Cardiac fibroblast (primary cell): ENCODE measurements at places on chromosomes 1 and 21.

DNA sequence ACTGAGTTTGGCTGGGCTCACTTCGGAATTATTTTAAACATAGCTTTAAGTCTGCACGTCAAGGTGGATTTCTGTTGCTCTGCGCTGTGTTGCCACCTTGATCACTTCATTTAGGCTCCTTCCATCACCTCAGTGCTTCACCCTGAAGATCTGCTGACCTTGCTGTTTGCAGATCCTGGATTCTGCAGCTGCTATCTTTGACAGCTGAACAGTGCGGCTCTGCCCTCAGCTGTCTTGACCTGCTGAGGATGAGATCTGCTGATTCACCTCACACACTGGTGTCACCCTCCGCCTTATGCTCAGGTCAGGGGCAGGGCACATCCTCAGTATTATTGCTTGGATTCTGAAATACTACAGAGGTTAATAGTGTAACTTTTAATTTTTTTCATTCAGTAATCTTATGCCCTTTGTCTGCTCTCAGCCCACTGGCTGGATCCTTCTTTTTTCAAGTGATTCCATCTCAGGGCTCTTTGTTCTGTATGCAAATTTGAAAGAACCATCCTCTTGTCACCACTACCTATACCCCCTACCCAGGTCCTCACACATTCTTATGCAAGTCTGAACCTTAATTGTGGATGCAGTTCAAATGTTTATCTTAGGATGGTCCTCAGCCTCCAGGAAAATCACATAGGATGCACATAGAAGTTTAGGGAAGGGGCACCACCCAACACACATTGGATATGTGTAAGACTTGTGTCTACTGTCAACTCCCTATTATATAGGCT is 364.0 kb downstream of the OLFM3 start:
- DNase-seq: no peak

GRCh38 chr1:46682064-46682463 is 10.4 kb downstream of the TEX38 start:
- DNase-seq: no peak

GRCh38 chr1:209791920-209792319 is 7.6 kb upstream of the C1orf74 start:
- DNase-seq: no peak

- DNase-seq: peak; percentile 6
These were observed 15.8 kb downstream of the STIL start for GRCh38 chr1:47298025-47298699.

- peak; percentile 4 for DNase-seq
These were observed 213.0 kb downstream of the BRINP2 start for GRCh38 chr1:177383715-177384114.

- no peak for DNase-seq
These were observed 15.2 kb downstream of the LRRC40 start for GRCh38 chr1:70190180-70190579.

DNA sequence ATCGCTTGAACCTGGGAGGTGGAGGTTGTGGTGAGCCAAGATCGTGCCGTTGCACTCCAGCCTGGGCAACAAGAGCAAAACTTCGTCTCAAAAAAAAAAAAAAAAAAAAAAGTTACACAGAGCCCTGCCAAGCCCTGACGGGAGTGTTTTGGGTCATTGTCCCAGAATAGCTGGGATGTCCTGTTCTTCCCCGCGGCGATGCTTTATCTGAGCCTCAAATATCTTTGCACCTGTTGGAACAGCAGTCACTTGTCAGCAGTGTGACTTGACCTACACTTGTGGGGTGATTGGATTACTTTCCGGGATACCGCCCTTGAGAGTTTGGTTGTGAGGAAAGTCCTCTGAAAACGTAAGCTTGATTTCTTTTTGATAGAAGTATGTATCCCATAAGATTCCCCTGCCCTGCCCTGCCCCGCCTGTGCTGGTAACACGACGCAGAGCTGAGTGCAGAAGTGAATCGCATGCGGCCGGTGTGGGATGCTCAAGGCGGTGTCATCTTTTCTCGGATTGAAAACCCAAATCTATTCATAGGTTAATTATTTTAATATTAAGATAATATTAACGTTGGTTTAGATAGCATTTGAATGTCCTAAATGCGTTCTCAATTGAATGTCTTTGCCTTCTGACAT is 50.9 kb downstream of the PCNT start:
- DNase-seq: no peak

DNA sequence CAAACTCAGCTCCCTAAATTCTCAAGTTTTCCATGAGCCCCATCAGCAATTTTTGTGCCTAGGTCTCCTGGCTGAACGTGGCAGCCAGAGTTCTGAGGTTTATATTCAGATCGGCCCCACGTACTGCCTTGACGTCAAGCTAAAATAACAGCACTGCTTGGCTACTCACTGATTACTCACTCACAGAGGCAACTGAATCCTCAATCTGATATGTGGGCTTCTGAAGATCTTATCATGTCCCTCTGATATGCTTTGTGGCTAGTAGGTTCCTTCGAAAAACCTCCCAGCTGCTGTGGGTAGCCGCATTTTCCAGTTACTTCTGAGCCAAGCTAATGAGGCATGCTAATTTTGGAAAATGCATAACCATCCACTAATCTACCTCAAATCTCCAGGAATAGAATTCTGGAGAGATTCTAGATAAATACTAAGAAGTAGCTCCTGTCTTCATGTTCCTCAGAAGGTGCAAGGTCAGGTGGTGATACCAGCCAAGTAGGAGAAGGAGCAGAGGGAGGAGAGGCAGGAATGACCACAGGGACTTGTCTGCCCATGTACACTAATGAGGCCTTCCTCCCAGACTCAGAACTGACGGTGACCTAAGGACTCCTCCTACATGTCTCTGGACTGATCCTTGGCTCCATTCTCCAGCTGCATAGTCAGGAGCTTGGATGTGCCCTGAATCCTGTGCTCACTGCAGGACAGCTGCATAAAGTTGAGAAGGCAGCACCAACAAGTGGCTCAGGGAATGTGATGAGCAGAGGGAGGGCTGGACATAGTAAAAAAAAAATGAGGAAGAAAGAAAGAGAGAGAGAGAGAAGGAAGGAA is 263.7 kb downstream of the TNR start:
- DNase-seq: no peak

DNA sequence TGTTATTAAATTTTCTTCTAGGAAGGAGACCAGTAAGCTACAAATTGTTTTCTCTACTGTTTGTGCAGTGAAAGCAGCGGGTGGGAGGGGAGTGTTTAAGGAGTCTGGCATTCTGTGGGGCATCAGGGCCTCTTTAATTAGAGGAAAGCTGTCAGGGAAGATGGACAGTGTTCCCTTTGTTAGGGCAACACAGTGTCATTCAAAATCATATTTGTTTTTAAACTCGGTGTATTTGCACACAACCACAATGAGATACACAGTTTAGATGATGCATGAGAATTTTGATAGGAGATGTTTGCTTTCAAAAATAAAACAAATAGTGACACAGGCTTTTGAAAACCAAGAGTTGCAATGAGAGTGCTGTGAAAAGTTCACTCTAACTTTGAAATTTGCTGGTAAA is 15.1 kb upstream of the ST6GALNAC3 start:
- DNase-seq: no peak

DNA sequence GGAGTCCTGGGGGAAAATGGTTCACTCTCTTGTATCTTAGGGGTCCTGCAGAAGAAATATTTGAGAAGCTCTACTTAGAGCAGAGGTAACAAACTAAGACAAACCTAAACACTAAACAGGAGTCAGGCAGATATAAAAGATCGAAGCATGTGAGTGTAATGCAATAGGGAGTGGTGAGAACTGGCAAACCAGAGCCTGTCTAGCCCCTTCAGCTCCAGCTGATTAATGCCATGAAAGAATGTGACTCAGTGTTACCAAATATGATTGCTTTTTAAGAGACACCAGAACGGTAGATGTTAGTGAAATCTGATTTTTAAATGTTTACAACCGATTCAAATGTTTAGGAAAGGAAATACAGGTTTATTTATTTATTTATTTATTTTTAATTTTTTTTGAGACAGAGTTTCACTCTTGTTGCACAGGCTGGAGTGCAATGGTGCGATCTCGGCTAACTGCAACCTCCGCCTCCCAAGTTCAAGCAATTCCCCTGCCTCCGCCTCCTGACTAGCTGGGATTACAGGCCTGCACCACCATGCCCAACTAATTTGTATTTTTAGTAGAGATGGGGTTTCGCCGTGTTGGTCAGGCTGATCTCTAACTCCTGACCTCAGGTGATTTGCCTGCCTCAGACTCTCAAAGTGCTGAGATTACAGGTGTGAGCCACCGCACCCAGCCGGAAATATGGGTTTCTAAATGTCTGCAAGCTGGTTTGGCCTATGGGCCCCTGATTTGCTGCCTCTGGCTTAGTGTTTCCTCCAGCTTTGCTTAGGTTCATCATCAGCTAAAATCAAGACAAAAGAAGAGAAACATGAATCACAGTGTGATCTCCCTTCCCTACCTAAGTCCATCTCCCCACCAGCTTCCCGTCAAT is 12.2 kb downstream of the TXNIP start:
- no peak for DNase-seq

DNA sequence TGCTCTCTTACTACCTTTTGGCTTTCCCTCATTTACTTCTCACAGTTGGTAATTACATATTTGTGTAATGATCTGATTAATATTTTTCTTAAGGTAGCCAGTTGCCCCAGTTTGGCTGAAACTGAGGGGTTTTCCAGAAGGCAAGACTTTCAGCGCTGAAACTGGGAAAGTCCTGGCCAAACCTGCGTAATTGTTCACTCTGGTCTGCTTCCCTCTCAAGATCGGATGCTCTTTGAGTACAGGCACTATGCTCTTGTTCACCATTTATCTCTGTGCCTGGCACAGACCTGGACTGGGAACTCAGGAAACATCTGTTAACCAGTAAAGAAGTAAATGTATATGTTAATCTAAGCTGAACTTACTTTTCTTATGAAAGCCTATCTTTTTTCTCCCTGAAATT is 209.6 kb upstream of the HOOK1 start:
- DNase-seq: no peak

GRCh38 chr1:9438431-9439073 is 100.7 kb upstream of the SLC25A33 start:
- peak; percentile 96 for DNase-seq

GRCh38 chr21:16908077-16908476 is 604.8 kb upstream of the CXADR start:
- peak; percentile 50 for DNase-seq

- DNase-seq: no peak
These were observed 350.5 kb downstream of the MATN1 start for GRCh38 chr1:30372792-30373433.

GRCh38 chr1:97379387-97380075 is 541.3 kb downstream of the DPYD start:
- DNase-seq: peak; percentile 65

GRCh38 chr1:72253132-72253531 is 29.2 kb downstream of the NEGR1 start:
- DNase-seq: no peak

DNA sequence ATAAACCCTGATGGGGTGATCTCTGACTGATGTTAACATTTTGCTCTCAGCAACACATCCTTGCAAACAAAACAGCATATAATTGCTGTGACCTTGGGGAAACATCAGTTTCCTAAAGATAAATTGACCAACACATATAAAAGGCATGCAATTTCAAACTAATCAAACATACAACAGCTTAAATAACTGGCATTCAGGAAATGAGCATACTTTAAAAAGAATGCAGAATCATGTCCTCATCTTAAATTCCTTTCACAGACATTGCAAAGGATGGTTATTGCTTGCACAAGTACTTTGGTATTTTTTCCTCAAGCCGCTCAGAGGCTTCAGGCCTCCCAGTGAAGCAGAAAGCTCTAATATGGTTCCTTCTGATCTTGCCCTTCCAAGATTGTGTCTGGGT is 53.4 kb upstream of the RGS18 start:
- peak; percentile 67 for DNase-seq

- no peak for DNase-seq
These were observed 27.0 kb upstream of the HMGB4 start for GRCh38 chr1:33836911-33837310.

GRCh38 chr1:18535391-18536210 is 54.9 kb downstream of the KLHDC7A start:
- no peak for DNase-seq

GRCh38 chr1:209335178-209335577 is 248.3 kb upstream of the CAMK1G start:
- DNase-seq: peak; percentile 36

DNA sequence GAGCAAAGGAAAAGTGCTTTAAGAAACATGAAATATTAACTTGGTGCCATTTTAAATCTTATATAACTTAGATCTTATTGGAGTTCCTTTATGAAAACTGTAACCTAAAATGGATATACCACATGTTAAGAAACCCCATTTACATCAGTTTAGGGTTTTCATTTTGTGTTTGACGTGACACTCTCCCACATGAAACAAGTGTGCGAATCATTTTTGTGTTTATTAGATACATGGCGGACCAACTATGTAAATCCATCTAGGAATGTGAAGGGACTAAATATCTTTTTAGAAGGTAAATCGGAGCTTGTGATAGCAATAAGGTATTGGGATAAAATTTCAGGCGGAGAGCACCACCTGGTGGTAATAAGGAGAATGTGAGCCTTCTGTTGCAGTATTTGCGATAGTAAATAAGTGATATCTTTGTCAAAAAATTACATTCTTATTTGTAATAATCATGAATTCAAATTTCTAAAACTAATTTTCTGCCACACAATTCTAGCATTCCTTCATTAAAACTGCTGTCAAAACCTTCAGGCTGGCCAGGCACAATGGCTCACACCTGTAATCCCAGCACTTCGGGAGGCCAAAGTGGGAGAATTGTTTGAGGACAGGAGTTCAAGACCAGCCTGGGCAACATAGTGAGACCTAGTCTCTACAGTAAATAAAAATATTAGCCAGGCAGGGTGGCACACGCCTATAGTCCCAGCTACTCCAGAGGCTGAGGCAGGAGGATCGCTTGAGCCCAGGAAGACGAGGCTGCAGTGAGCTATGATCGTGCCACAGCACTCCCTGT is 31.3 kb downstream of the SMAP2 start:
- peak; percentile 79 for DNase-seq

DNA sequence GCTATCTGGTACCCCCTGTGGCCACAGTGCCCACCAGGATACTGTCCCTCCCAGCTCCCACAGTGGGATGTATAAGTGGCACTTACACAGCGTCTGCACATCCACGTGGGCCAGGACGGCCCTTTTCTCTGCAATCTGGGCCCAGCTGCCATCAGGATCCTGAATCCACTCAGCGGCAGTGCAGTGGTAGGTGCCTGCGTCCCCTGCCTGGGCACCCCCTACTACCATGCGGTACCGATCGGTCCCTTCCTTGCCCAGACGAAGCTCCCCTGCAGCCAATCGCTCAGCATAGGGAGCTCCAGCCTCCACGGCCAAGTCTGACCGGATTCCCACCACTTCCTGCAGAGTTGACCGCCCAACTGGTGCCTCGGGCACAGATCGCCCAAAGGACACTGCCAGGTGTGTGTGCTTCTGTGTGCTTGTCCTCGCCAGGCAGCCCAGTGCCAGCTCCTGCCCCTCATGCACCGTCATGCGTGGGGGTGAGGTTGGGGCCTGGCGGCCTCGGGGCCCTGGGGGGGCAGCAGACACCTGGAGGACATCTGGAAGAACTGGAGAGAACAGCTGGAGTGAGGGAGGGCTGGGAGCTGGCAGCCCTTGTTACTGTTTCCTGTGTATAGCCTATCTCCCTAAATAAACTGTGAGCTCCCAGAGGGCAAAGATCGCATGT is 4.7 kb downstream of the IGSF8 start:
- no peak for DNase-seq

- DNase-seq: no peak
These were observed 7.7 kb downstream of the IFNLR1 start for GRCh38 chr1:24179251-24179840.

- no peak for DNase-seq
These were observed 580 bp downstream of the VWA1 start for GRCh38 chr1:1435911-1436629.
